Left kidney (tissue), 8 donors: ENCODE measurements at places on chromosomes 5 and 9.

GRCh38 chr9:127876764-127877562 is 512 bp downstream of the AK1 start:
- DNase-seq: no peak

GRCh38 chr5:95027775-95028174 is 257.1 kb downstream of the MCTP1 start:
- DNase-seq: no peak

DNA sequence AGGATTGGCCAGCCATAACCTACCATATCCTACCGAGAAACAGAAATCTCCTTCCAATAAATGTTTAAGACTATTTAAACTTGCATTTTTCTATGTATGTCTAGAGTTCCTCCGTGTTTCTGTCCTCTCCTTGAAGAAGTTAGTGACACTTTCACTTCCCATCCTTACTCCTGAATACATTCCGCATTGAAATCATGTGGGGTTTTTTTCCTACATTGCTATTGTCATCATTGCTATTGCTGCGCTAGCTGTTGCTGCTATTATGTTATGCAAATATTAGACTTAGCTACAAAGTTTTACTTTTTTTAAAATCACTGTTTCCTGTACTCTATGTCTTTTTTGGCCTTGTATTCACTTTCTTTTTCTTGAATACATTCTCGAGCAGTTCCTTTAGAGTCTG is 83.3 kb upstream of the NEK6 start:
- DNase-seq: no peak

GRCh38 chr5:86964889-86965288 is 302.8 kb upstream of the RASA1 start:
- DNase-seq: no peak

GRCh38 chr9:5485378-5486085 is 24.8 kb upstream of the PDCD1LG2 start:
- no peak for DNase-seq

- no peak for DNase-seq
These were observed 33.8 kb upstream of the ANXA2R start for GRCh38 chr5:43073597-43074546.

DNA sequence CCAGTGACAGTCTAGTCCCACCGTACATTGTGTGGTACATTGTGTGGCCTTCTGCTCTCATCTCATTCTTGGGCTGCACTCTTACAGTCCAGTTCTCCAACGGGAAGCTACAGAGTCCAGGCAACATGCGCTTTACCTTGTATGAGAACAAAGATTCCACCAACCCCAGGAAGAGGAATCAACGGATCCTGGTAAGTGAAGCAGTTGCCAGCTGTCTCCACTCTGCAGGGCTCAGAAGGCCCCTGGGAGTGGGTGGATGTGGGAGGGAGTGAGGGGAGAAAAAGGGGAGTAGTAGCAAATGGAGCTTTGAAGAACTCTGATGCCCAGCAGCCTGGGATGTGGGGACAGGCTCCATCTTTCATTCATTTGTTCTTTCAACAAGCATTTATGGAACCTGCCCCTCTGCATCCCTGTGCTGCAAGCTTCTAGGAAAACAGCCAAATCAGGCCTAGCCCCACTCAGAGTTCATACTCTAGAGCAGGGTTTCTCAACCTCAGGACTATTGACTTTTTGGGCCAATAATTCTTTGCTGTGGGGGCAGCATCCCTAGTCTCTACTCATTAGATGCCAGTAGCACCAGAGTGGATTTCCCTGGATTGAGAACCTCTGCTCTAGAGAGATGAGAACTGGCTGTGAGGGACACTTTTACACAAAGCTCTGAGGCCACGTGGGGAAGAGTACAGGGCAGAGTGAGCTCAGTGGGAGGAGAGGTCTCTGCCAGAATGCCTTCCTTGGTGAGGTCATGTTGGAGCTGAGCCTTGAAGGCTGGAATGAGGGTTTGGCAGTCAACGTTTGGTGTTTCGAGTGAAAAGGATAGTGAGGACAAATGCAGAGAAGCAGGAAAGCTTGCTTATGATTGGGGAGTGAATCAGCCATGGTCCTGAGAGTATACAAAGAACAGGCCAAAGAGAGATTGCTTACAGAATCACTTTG is 1.1 kb downstream of the POLR1E start:
- no peak for DNase-seq

DNA sequence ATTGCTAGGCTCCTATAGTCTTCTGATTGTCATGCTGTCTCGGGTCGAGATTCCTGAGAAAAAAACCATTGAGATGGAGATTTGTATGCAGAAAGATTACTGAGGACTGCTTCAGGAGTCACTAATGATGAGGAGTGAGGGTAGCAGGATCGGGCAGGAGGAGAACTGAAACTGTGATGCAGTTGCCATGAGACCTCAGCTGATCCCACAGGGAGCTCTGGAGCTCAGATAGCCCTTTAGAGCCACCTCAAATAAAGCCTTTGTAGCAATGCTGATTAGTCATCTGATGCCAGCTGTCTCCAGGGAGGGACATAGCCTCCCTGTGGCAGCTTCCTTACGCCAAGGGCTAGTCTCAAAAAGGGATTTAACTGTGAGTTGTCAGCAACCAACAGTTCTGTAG is 256.9 kb downstream of the DMAC1 start:
- DNase-seq: no peak

- DNase-seq: no peak
These were observed at the start of gene SYK for GRCh38 chr9:90801241-90801972. Gene SYK (plus strand): TSS chr9:90801819. CDS start chr9:90843899, 42,080 bp downstream.

GRCh38 chr9:83583151-83584014 is 39.6 kb upstream of the IDNK start:
- peak; percentile 59 for DNase-seq

GRCh38 chr5:10892147-10892910 is 131.3 kb upstream of the DAP start:
- DNase-seq: no peak

DNA sequence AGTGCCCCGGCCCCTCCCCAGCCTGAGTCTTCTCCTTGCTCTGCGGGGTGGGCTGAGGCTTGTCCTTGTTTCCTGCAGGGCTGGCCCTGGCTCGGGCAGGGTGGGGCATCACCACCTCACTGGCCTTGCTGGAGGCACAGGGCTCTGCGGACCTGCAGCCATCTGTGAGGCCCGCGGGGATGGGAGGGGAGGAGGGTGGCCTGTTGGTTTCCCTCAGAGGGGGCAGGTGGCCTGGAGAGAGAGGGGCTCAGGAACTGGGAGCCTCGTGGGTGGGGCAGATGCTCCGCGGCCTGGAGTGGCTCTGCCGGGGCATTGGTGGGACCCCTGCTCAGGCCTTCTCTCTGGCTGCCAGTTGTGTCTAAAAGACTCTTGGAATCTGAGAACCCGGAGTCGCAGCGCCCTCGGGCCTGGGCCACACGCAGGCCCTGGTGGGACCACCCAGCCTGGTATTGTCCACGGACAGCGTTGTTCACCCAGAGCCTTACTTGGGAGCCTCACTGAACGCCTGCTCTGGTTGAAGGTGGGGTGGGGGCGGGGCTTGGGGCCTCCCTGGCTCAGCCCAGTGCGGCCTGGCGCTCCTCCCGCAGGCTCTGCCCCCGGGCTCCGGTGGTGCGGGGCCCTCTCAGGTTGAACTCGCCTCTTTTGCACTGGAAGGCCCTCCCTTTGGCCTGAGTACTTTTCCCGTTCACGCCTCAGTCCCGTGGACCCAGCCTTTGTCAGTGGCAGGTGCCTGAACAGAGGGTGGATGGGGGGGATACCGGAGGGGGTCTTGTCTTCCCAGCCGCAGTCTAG is 111.3 kb downstream of the RXRA start:
- no peak for DNase-seq

DNA sequence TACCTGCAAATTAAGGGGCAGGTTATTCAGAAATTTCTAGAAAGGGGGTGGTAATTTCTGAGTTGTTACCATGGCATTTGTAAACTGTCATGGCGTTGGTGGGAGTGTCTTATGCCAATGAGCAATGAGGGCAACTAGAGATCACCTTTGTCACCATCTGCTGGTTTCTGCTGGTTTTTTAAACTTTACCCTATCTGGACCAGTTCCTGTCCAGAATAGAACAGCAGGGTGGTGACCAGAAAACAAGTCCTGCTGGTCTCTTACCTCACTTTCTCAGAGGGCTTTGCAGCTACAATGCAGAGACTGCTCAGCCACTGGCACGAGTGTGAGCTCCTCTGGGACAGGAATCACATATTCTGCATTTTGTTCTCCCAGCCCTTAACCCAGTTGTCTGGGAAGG is 51.4 kb downstream of the FAM114A2 start:
- no peak for DNase-seq

GRCh38 chr5:5799826-5800225 is 377.3 kb downstream of the ICE1 start:
- DNase-seq: no peak

DNA sequence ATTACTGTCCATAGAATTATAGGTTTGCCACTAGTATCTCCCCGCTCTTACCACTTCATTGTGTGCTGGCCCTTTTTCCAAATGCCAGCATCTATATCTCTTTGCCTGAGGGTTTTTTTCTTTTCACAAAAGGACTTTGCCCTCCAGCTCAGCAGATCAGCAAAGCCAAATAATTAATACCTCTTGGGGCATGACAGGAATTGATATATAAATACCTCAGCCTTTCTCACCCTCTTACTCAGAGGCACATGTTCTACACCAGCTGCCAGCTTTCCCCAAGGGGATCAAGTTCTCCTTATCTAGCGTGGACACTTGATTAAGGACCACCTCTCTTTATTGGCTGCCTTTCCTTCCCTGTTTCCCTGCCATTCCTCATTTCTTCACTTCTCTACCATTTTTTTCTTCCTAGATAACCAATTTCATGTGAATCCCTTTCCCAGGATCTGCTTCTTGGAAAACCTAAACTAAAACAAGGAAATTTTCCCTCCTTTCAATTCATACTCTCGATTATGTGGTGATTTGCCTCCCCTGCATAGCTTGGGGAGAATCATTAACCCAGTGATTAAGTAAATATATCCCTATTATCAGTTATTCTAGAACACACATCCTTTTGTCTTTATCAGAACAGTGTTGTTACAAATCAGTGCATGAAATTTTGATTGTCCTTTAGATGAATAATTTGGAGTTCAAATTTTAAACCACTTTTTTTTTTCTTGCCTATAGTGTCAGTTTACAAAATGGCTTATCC is 6.9 kb upstream of the NUDT12 start:
- DNase-seq: no peak

GRCh38 chr9:91642771-91643170 is 219.1 kb upstream of the NFIL3 start:
- no peak for DNase-seq

DNA sequence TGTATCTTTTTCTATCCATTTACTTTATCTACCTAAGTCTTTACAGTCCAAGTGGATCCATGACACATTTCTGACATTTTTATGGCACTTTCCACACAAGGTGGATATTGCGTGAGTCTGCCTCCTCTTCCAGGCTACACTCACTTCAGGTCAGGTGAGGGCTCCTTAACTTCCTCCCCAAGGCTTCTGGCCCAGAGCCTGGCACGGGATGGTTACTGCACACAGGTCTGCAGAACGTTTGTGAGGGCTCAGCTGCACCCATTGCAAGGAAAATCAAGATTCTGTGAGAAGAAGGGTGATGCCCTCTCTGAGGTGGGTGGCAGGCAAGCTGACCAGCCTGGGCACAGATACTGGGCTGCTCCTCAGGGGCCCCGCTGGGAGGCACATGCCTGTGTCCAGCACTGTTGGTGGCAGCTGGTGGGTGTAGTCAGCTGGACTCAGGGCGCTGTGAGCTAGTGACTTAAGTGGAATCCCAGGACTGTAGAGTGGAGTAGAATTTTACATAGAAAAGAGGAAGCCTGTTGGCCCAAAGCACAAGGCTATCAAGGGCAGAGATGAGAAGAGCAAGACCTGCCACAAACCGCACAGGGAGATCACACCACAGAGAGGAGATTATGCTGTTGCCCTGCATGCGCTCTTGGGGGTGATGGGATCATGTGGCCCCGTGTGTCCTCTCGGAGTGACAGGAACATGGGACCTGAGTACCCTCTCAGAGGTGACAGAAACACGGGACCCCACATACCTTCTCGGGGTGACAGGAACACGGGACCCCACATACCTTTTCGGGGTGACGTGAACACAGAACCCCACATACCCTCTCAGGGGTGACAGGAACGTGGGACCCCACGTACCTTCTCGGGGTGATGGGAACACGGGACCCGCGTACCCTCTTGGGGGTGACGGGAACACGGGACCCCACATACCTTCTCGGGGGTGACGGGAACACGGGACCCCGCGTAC is 21.3 kb downstream of the AHRR start:
- no peak for DNase-seq

GRCh38 chr5:14008819-14009311 is 64.4 kb upstream of the DNAH5 start:
- DNase-seq: no peak

- peak; percentile 38 for DNase-seq
These were observed 34.4 kb upstream of the MRPS30 start for GRCh38 chr5:44774279-44774880.

DNA sequence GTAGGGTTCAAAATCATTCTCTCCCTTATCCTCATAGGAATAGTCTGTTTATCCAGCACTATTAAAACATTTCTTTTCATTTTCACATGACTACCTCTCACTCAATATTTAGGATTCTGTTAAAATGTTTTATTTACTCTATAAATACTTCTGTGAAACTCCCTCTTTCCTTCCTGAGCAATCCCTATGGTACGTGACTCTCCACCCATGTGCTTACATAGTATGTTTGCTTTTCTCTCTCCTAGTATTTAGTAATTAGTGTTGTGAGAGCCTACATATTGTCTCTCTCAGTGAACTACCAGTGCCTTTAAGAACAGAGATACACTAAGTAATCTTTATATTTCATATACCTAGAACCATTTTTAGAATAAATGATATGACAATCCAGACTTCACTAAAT is 46.0 kb downstream of the PTPRD start:
- DNase-seq: no peak
